ENCODE measurements at places on chromosomes 6 and 20.

DNA sequence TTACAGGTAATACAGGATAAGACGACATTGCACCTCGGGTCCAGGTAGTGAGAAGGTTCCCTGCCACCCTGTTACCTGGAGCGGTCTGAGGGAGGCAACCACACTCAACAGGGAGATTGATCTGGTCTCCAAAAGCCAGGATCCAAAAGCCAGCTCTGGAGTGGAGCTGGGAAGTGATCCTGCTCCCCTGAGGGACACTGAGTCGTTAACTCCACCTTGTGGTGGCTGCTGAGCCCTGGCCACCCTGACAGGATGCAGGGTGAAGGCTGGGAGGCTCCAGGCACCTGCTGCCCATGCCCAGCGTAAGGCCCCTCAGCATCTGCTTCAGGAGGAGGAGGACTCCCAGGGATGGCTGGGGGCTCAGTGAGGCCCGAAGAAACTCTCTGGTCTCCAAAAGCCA is 38.7 kb upstream of the SLC22A2 start:
- DNase-seq = no peak

GRCh38 chr20:10662151-10662550 is 11.6 kb downstream of the JAG1 start:
- DNase-seq = no peak

- no peak for DNase-seq
These were observed 36.6 kb downstream of the PTPN1 start for GRCh38 chr20:50546729-50547314.

DNA sequence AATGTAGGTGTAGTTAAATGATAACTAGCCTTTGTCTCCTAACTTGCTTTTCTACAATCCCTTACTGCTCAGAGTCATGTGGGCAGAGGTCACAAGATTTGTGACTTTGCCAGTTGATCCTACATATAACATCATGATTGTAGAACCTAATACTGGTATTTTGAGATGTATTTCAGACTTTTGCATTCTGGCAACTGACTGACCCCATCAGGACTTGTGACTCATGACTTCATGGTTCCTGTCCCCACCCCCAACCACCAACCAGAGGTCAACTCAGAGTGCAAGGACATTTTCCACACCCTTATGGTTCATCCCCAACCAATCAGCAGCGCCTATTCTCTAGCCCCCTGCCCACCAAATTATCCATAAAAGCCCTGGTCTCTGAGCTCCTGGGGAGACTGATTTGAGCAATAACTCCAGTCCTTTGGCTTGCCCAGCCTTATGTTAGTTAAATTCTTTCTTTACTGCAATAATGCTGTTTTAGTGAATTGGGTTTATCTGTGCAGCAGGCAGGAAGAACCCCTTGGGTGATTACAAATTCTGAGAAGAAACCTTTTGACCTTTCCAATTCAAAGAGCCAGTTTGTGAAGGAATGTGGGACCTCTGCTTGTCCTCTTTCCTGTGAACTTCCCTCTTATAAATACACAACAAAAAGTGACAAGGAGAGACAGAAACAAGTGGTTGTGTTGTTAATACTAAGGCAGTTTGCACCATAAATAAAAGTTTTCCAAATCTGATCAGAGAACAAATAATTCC is 588.7 kb downstream of the UTRN start:
- DNase-seq = no peak

DNA sequence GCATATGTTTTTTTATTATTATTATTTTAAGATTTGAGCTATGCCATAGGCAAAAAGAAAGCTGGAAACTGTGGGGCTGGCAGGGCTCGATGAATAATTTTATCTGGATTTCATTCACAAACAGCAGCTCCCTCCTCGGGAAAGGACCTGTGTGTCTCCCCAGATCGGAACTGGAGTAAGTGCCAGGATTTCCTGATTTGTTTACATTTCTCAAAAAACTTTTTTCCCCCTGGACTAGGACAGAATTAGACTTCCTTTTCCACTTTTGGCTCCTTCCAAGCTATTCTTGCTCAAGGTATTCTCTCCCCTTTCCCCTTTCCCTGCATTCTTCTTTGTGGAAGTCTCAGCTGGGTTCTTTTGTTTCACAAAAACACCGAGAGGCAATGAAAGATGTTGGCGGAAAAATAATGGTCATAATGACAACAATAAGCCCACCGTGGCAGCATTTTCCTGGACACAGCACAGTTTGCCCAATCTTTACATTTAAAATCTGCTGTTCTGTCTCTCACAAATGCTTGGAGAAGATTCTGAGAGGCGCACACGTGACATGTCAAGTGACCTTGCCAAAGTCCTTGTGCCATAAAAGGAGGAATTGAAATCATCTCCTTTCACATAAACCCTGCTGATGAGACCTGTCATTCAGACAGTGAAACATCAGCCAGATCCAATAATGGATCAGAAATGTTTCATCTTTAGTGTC is 85.8 kb upstream of the PREP start:
- no peak for DNase-seq
